Left colon (tissue), 2 donors: ENCODE measurements at places on chromosomes 13 and 19. TPM values are rescaled to one million over a fixed set of nuclear protein-coding genes. Genes with fewer than 3 reads are reported as not detected.

The CFAP97D2 gene
- total RNA-seq = not detected

The SELENOV gene
- total RNA-seq = not detected

The MEIOSIN gene
- total RNA-seq = not detected

The C1QTNF9B gene
- total RNA-seq = not detected

- no peak for DNase-seq
Measured at GRCh38 chr13:100633461-100633860, 41.1 kb downstream of the TMTC4 start.

- DNase-seq = no peak
Measured at GRCh38 chr19:6250024-6250615, 29.7 kb downstream of the MLLT1 start.

DNA sequence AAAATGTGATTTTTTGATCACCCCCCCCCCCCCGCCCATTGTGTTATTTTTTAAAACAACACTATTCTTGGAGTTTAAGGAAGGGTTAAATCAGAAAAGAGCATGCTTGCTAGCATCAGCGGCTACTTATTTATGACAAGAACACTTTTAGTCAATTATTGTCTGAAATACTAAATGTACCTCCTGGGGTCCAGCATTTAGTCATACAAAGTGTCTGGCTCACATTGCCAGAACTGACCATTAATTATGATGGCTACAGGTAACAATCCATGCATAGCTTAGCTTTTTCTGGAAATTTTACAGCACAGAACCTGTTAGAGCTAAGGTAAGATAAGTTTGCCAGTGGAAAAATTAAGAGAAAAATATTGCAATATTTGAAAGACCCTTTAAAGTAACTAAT is 90.1 kb downstream of the PCDH9 start:
- DNase-seq = no peak

- DNase-seq = no peak
Measured at GRCh38 chr13:109680288-109680687, 106.1 kb downstream of the IRS2 start.

- no peak for DNase-seq
Measured at GRCh38 chr13:103878891-103879605, 812.8 kb upstream of the SLC10A2 start.

DNA sequence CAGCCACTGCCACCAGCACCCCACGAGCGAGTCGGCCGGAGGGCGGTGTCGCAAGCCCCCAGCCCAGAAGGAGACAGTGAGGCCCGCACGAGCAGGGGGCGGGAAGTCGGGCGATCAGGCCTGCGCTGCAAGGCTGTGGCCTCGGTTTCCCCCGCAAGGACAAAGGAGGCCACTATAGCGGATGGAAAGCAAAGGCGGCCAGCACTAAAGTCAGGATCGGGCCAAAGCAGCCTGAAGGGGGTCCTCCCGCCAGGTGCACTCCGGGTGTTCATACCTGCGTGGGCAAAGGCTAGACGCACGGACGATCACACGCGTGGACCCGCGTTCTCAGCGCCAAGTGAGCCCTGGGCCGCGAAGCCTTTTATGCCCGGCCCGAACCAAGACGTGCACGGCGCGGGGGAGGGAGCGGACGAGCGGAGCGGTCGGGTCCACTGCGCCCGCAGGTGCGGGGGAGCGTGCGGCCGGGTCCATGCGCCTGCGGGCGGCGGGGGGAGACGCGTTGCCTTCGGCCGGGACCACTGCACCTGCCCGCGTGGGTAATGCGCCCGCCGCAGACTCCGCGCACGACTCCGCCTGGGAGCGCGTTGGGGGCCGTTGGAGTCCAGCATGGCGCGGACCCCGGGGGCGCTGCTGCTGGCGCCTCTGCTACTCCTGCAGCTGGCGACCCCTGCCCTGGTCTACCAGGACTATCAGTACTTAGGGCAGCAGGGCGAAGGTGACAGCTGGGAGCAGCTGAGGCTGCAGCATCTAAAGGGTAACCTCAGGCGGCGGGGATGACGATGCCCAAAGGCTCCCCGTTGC is at the start of the genes PRDX2 and THSD8:
Gene PRDX2, minus strand, starts transcription at position 335 of the 801 bp plus-strand sequence. CDS start 539 bp downstream, outside the sequence.
Gene THSD8, plus strand, starts transcription at position 604 of the 801 bp plus-strand sequence. Its CDS starts 3 bp downstream, at position 607.
- peak; percentile 78 for DNase-seq

DNA sequence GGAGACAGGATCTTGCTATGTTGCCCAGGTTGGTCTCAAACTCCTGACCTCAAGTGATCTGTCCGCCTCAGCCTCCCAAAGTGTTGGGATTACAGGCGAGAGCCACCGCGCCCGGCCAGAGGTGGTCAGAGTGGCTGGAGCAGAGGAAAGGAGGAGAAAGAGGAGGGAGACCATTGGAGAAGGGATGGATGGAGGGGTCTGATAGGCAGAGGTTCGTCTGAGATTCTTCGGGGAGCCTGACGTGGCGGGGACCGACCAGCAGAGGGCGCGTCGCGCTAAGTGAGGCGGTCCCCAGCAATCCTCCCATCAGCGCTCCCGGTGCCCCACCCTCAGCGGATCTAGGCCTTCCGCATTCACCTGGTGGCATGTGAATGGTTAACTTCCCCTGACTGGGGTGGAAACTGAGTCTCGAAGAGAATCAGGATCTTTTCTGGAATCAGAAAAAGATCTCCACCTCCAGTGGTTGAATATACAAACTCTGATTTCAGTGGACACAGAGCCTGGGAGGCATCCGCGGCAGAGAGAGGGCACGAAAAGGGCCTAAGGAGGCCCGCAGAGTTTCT is 8.8 kb downstream of the GTPBP3 start:
- peak; percentile 61 for DNase-seq

DNA sequence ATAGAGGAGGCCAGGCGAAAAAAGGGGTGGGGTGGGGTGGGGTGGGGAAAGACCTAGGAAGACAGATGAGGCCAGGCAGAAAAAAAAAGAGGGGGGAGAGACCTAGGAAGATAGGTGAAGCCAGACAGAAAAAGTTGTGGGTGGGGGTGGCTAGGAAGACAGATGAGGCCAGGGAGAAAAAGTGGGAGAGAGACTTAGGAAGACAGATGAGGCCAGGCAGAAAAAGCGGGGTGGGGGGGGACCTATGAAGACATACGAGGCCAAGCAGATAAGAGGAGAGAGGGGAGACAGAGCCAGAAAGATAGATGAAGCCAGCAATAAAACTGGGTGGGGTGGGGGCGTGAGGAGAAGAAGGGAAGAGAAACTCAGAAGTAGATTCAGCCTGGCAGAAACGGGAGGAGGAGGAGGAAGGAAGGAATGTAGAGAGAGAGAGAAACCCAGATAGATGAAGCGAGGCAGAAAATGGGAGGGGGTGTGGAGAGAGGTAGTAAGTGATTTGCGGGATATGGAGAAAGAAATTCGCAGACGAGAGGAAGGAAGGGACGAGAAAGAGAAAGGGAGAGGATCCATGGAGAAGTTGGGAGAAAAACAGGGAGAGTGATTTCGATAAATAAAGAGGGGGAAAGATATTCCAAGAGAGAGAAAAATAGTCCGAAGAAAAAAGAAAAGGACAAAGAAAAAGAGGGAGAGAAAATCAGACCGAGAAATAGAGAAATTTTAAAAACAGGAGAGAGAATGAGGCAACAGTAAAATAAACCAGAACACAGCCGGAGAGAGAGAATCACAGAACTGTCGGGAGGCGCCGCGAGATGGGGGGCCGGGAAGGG is 12.2 kb upstream of the CACNG6 start:
- DNase-seq = no peak

GRCh38 chr19:41330481-41330880 is 20.5 kb downstream of the CCDC97 start:
- DNase-seq = no peak

DNA sequence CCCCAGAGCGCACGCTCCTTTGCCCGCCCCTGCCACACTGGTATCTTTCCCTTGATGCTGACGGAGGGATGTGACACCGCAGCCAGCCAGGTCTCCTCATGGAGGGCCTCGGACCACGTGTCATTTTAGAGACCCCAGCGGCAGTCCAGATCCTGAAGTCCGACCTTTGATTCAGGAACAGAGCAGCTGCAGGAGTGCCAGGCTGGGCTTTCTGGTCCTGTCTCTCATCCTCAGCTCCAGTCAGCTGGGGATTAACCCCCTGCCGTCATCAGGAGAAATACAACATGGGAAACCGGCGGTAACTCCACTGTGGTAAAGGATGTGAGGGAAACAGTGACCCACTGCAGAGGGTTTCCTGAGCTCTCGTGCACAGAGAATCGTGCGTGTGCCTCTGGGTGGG is 140.6 kb downstream of the SIPA1L3 start:
- DNase-seq = no peak

DNA sequence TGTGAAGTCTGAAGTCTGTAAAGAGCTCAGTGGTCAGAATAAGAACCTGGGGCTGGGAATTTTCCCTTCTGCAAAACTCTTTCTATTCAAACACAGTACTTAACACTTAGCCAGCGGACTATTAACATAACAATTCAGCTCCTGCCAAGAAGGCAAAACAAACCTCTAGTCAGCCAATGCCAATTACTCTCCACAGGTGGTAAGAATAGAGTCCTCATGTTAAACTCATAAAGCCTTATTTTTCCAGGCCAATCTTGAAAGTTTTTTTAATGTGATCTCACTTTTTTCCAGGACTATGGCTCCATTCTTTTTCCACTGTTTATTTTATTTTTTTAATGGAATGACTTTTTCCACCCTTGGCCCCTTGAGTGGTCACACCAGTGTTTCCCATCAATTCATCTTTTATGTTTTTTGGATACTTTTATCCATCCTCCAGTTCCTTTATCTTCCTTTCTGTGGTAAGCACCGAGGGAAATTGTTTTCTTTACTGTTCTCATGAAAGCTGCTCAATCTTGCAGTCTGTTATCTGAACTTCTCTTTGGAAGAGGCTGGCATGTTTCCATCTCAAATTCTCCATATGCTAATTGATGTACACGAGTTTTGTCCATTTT is 217.3 kb downstream of the LHFPL6 start:
- no peak for DNase-seq

DNA sequence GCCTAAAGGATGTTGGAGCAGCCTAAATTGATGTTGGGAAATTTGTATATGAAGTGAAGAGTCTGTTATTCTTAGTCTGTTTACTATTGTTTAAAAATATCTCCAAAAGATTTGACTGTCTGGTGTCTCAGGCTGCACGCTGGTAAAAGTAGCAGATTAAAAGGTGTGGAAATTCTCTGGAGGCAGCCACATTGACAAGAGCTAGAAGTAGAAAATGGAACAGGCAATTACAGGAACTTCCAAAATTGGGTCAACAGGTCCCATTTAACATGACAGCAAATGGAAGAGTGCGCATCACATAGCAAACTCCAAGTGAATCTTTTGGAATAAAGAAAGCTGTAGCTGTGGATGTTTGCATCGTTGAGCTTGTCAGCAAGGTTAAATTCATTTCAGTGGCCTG is 138.3 kb downstream of the MTUS2 start:
- DNase-seq = no peak

- DNase-seq = peak; percentile 81
Measured at GRCh38 chr13:22278336-22278929, 607.6 kb downstream of the FGF9 start.

- DNase-seq = no peak
Measured at GRCh38 chr13:30847650-30848307, 58.3 kb upstream of the MEDAG start.

GRCh38 chr19:46198756-46199155 is 30.8 kb upstream of the IGFL1 start:
- DNase-seq = no peak
